Suppressor macrophage treated with lipopolysaccharide for 1 hour (primary cell): ENCODE measurements at places on chromosomes 3 and 15.

- peak; percentile 71 for DNase-seq
Measured at GRCh38 chr15:92883163-92883875, 16.8 kb upstream of the CHD2 start.

GRCh38 chr15:65611888-65612615 is 1.1 kb upstream of the INTS14 start:
- no peak for DNase-seq

- DNase-seq = no peak
Measured at GRCh38 chr3:178823591-178824246, 247.9 kb downstream of the ZMAT3 start.

- DNase-seq = no peak
Measured at GRCh38 chr3:133928136-133928893, 32.6 kb upstream of the RAB6B start.

- no peak for DNase-seq
Measured at GRCh38 chr15:57992761-57993355, 72.7 kb downstream of the ALDH1A2 start.

DNA sequence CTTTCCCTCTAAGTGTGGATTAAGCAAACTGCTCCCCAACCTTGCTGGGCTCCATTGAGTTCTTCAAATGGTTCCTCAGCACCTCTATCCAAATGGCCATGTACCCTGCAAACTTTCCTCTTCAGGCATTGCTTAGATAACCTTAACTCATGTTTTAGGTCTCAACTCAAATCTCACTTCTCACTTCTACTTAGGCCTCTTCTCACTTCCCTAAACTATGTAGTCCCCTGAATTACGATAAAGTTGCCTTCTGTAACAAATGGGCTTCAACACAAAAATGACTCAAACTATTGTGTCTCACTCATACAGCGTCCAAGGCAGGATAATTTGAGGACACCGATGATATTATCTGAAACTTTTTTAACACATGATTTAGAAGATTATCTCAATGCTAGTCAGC is 62.4 kb upstream of the STAC start:
- DNase-seq = no peak

- no peak for DNase-seq
Measured at GRCh38 chr3:153144779-153145178, 17.2 kb upstream of the RAP2B start.

GRCh38 chr15:89157918-89158564 is 63.3 kb downstream of the RLBP1 start:
- no peak for DNase-seq

GRCh38 chr3:126180477-126181397 is at the start of gene ALDH1L1:
ALDH1L1 (minus strand) TSS chr3:126180586; CDS start chr3:126160979, 19,607 bp downstream.
- no peak for DNase-seq

DNA sequence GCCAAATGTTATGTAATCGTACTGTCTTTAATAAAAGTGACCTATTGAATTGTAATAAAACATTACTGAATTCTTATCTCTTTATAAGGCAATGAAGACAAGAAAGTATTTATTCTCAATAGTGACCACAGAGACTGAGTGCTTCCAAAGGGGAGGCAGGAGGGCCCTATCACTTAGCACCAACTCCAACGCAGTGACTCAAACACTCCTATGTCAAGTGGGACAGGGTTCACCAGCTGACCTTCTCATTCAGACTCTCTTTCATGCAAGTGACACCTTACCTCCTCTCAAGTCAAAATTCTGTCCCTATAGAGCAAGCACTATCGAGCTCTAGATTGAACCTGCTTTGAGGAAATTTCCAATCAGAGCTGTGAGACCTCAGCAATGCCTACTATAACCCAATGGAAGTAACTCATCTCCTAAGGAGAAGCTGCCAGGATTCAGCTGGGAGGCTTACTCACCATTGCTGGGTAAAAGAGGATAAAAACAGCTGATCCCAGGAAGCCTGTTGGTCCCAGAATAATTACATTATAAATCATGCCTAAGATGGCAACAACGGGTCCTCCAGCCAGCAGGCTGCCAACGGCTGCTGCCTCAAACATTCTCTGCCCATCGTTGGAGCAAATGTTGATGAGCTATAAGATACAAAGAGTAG is 35.6 kb downstream of the ABCC5 start:
- no peak for DNase-seq

- DNase-seq = no peak
Measured at GRCh38 chr3:43031889-43032545, 52.9 kb downstream of the GASK1A start.

- DNase-seq = no peak
Measured at GRCh38 chr3:147619921-147620560, 210.9 kb downstream of the ZIC1 start.

- DNase-seq = no peak
Measured at GRCh38 chr15:93228546-93228945, 139.5 kb upstream of the RGMA start.

DNA sequence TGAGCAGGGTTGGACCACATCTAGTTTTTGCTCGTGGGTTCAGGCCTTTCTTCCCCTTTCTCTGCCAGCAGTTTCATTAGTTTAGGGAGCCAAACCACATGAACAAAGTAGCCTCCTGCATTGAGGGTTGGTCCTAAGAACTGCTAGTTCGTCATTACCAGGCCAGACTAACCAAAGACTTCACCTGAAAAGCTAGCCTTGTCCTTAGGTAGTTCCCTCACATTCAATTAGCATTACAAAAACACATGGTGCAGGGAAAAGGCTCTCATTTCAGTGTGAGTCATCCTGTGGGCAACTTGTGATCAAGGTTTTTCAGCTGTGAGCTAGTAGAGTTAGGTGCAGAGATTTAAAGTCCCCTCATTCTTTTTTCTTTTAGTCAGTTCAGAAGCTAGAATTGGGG is 279.3 kb upstream of the CTNNB1 start:
- DNase-seq = peak; percentile 37

- no peak for DNase-seq
Measured at GRCh38 chr3:164526250-164526649, 552.0 kb downstream of the SI start.

- DNase-seq = peak; percentile 29
Measured at GRCh38 chr3:42191443-42191747, 74.6 kb downstream of the CCK start.

DNA sequence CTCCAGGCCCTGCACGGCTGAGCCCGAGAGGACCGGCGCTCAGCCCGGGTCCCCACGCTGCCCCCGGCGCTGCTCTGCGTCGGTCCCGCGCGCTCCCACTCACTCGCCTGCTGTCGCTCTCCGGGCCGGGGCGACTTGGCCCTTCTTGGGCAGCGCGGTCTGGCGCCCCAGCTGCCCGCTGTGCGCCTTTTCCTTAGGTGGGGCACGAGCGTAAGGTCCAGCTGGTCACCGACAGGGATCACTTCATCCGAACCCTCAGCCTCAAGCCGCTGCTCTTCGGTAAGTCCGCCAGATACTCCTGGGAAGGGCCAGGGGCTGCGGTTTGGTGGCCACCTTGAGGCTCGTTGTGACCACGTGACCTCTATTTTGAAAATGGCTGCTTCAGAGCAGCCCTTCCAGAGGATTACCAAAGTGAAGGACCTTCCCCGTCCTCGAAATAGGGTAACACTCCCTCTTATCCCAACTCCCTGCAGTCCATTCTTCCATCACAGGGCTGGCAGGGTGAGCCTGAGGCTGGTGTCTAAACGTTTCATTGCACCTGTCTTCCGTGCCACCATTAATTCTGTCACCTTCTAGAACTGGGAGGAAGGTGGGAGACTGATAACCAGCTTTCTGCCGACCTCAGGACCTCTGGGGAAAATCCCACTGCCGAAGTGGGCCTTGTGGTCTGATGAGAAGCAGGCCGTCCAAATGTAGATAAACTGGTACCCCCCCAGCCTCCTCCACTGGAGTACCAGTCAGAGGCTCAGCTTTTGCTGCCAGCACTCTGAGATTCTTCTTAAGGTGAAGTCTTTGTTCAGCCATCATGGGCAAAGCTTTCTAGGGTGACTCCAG is 812 bp downstream of the P4HTM start:
- peak; percentile 35 for DNase-seq
